Mesenchymal stem cell (in vitro differentiated cells and primary cell): ENCODE measurements at places on chromosomes 2 and 18.

DNA sequence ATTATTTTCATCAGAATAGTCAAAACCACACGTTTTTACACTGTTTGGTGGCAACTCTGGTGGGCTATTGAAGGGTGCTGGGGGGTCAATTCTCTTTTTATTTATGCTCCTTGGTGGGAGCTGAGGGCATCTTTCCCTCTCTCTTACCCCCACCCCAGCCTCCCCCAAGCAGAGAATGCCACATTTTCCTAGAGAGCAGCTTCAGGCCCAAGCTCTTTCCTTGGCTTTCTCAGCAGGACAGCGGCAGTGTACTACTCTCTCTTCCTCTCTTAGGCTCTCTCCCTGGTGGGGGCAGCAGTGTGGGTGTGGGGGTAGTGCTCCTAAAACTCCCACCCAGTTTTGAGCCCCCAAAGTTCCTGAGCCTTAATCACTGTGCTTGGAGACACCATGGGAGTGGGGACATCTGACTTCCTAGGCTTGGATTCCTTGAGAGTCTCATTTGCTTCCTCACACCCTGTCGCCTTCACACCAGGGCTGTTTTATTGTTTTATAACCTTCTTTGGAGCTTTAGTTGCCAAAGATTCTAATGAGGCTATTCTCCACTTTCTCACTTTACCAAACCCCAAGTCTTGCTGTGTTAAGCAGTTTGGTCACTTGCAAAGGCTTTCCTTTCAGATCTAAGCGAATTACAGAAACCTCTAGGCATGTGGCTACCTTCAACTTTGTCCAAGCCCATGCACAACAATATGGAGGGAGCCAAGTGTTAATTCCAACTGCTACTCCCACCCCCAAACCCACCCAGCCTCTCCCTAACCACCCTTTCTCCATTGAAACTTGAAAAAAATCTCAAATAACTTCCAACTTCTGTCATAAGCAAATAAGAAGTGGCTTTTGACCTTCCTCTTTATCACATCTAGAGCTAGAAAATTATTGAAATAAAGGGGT lies 6.0 kb upstream of the HOXD4 start:
- DNase-seq = no peak

- DNase-seq = no peak
Measured at GRCh38 chr2:152236191-152236925, 60.8 kb upstream of the STAM2 start.

DNA sequence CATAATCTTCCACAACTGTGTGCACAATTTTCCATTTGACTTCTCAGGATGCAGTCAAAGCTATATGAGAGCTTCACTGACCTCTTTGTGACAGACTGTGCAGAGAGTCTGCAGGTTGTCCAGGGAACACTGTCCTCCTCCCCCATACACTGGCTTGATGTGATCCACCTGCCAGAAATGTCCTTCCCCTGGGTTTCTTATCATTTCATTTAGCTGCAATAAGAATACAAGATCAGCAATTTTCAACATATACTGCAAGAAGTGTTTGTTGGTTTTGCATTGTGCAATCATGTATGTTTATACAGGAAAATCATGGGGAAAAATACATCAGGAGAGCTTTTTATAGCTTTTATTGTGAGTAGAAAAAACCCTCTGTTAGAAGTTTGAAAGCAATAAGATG lies 150.7 kb downstream of the RAB3GAP1 start:
- DNase-seq = peak; percentile 19

DNA sequence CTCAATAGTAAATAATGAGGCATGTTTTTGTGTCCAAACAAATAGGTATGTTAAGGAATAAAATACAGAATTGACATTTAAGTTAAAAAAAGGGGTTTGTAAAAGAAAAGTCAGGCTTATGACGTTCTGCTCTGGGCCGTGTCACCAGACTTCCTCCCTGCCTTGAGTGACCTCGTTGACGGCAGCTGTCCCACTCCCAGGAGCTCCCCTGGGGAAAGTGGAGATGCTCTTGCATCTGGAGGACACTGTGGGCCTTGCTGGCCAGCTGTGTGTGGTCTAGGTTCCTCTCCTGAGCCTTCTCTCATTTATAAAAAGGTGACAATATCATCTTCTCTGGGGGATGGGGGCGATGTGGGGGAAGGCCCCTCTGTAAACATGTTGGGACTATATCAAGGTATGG lies 196.2 kb downstream of the CLIP4 start:
- DNase-seq = no peak

- no peak for DNase-seq
Measured at GRCh38 chr2:96839293-96839874, 4.4 kb downstream of the ANKRD23 start.

GRCh38 chr18:77162580-77162979 lies 30.0 kb upstream of the MBP start:
- no peak for DNase-seq

GRCh38 chr18:62950246-62950645 lies 234.9 kb downstream of the PHLPP1 start:
- no peak for DNase-seq

GRCh38 chr2:5530011-5530696 lies 162.0 kb upstream of the SOX11 start:
- no peak for DNase-seq

DNA sequence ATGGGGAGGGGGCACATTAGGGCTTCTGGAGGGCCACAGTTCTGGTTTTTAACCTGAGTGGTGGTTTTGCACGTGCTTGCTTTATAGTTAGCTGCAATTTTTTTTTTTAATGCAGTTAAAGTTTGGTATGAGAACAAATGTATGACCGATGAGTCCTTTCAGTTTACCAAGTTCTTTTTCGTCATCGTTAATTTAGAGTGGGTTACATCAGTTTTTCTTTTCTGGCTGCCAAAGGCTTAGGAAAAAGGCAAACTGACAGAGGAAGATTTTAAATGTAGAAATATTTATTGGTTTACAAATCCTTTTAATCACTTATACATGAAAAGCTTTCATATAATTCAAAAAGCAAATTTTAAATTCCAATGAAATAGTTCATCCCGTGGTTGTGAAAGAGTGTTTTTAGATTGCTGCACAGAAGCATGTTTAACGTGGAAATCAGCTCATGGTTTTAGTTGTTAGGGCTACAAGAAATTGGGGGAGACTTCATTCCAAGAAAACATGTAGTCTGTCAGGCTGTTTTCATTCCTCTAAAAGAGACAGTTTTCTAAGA lies 82.9 kb downstream of the MSH2 start:
- DNase-seq = no peak

- DNase-seq = no peak
Measured at GRCh38 chr18:48824231-48824970, 126.4 kb downstream of the SMAD7 start.

- no peak for DNase-seq
Measured at GRCh38 chr2:126808929-126809328, 89.8 kb upstream of the TEX51 start.

GRCh38 chr2:20568501-20569463 lies 82.1 kb downstream of the HS1BP3 start:
- DNase-seq = peak; percentile 44

GRCh38 chr2:196067088-196067382 lies 1.6 kb downstream of the DNAH7 start:
- DNase-seq = no peak

DNA sequence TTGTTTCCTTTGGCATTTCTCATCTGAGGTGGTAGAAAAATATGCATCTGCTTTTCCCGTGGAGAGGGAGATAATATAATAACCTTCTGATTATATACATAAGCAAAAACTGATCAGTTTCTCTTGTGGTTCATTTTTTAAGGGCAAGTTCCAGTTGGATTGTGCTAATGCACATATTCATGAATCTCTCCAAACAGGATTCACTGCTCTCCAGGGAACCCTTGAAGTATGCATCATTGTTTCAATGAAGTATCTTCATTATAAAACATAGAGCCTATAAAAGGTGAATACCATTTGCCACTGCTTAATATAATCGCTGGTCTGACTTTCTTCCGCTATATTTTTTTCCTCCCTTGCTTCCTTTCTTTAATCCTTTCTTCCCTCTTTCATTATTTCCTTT lies 384.7 kb downstream of the FIGN start:
- no peak for DNase-seq

DNA sequence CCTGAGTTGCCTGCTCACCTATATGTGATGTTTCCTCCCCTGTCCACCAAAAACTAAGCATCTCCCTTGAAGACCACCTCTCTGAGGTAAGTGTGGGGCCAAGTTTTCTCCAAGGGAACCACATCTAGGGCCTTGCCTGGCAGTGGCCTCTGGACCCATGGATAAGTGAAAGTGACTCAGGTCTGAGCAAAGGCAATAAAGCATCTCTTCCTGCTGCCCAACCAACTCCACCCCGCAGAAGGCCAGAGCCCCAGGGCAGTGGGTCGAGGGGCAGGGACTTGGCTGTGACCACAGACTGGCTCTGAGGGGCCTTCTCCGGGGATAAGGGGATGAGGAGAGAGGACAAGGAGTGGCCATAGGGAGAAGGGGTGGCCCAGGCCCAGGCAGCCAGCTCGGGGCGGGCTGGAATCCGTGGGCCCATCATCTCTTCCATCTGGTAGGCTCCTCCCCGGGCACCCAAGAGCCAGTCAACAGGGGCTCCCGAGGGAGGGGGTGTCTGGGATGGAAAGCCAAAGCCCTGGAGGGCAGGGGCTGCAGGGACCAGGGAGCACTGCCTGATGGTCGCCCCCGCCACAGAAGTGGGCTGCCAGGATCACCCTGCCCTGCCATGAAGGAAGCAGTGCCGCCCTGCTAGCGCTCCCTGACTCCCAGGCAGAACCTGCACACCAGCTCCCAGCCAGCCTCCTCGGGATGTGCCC lies 33.4 kb downstream of the EMX1 start:
- DNase-seq = no peak

DNA sequence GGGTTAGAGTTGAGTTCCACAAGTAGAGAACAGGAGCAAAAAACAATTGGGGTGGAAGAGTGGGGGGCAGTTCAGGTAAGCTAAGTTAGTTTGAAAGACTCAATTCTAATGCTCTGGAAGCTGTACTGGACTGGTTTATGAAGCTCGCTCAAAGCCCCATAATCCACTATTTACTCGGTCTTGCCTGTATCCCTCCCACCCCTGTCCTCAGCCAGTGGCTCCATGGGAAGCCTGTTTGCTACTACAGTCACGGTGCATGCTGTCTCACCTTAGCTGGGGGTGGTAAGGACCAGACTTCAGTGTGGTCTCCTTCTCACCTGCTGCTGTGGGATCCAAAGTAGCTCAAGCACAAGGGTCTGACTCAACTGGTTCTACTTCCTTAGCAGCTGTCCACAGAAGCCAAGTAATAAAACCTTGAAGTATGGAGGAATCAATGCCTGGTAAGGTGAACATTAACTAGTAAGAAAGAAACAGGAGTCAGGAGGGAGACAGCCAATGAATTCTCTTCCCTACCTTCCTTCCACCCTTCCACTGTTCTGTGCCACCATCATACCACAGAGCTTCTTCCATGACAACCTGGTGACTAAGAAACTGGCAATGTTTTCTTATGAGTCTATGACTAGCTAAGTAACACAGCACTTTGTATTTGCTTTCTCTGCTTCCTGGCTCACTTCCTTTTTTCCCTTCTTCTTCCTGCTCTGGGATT lies 230.8 kb downstream of the SRBD1 start:
- no peak for DNase-seq

GRCh38 chr2:219352448-219353023 lies 20.0 kb upstream of the RESP18 start:
- DNase-seq = peak; percentile 70

GRCh38 chr2:235170536-235171521 lies 219.0 kb downstream of the SH3BP4 start:
- peak; percentile 82 for DNase-seq

GRCh38 chr2:197209742-197210408 lies 100.7 kb downstream of the ANKRD44 start:
- no peak for DNase-seq

GRCh38 chr2:32360416-32360815 lies 3.6 kb downstream of the BIRC6 start:
- no peak for DNase-seq

DNA sequence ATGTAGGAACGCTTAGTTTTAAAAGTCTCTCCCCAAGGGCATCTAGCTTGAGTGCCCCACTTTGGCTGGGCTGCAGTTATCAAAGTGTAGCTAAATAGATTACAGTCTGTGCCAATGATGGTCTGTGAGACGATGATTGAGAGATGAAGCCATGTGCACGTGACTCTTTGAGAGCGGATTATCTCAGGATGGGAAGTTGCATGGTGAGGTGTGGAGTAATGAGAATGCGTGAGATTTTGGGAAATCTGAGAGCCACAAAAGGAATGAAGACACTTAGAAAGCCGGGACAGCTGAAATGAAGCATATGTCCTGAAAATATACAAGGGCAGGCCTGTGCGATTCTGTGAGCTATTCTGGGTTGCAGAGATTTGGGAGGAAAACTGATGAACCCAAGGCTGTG lies 370.0 kb downstream of the TGIF1 start:
- DNase-seq = no peak

- DNase-seq = no peak
Measured at GRCh38 chr2:137955536-137955935, 8.7 kb upstream of the HNMT start.

DNA sequence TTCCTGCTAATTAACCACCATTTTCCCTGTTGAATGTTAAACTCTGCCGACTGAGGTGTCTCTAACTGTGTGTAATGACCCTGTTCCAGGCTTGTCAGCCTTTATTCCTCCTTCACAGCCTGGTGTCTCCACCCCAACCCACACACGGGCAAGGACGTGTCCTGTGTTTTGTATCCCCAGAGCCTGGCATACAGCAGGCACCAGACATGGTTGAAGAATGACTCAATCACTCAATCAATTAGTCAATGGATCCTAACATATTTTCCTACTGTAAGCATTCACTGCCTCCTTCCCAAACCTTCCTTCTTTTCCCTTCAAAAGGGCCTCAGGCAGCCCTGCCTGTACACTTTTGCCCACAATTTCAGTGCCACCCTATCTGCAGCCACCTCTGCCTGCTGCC lies 2.7 kb upstream of the TNS1 start:
- no peak for DNase-seq

DNA sequence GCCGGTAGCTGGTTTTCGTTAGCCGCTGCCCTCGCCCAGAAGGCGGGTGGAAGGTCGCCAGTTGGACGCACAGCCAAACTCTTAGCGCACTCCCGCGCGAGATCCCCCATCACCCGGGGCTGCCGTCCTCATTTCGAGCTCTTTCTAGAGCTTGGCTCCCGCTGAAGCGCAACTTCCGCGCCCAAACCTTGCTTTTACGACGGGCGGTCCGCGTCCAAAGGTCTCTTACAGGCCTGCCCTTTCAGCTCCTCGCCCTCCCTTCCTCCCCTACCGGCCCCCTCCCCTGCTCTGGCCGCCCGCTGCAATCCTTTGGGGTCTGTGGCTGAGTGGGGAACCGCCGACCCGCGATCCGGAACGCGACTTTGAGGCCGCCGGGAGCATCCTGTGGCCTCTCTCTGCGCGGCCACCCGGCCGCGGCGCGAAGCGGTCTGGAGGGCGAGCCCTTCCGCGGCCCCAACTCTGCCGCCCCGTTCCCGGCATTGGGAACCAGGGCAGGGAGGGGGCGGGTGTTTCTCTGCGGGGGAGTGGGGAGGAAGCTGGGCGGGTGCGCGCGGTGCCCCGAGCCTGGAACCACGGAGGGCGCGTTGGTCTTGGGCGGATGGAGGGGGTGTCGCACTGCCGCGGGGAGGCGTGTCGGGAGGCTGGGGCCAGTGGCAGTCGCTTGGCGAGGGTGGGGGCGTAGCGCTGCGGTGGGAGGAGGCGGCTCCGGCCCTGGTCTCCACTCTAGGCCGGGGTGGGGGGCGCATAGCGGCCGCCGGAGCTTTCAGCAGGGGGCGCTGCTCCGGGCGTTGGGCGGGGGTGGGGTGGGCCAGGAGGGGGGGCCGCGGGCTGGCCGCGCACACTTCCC lies at the start of gene GDF7:
GDF7 (plus strand) TSS at position 841 of the 847 bp plus-strand sequence. CDS start 96 bp downstream, outside the sequence.
- DNase-seq = peak; percentile 32
